ENCODE measurements at places on chromosomes 5 and 9.

- DNase-seq = no peak
These were observed 381.4 kb downstream of the ACTL7B start for GRCh38 chr9:108474356-108474755.

- DNase-seq = no peak
These were observed 278.3 kb upstream of the MPDZ start for GRCh38 chr9:13557746-13558145.

GRCh38 chr5:134226441-134227192, 744 bp upstream of the PPP2CA start:
- no peak for DNase-seq

DNA sequence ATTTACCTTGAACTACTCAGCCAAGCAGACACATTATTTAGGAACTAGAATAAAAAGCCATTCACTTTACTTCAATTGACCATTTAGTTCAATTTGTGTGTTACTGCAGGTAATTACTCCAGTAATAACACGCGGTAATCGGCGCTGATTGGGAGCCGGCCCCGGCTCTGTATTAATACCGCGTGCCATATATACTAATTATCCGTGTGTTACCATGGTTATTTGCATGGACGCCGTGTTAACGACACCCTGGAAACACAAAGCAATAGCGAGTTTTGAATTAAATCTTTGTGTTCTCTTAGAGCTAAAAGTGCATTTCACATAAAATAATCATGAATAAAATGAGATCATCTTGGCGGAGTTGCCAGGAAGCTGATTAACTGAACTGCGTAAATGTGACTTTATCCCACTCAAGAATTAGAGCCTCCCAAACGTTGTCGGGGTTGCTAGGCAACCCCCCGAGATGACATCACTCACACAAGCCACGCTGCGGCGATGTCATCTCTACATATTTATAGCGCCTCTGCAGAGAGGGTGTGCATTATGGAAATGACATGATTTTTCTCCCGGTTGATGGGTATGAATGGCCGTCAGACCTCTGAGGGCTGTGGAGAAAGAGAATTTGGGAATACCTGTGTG, 41.4 kb upstream of the RNU6ATAC start:
- DNase-seq = peak; percentile 77

- DNase-seq = no peak
These were observed 292.7 kb downstream of the RAB3C start for GRCh38 chr5:58875599-58875998.

DNA sequence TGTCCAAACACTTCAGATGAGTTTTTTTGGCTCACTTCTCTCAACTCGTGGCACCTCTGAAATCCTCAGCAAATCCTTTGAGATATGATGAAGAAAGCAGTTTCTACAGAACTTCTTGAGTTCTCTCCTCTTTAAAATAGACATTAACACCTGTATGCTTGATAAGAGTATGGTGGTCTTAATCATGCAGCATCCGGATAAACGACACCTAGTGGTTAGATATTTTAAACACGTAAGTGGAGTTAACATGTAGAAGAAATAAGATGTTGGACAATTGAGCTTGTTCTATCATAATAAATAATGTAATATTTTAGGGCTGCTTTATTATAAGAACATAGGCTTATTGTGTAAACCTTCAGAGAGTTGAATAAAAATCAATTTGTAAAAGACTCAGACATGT, 324.8 kb downstream of the CYLC2 start:
- DNase-seq = peak; percentile 6

DNA sequence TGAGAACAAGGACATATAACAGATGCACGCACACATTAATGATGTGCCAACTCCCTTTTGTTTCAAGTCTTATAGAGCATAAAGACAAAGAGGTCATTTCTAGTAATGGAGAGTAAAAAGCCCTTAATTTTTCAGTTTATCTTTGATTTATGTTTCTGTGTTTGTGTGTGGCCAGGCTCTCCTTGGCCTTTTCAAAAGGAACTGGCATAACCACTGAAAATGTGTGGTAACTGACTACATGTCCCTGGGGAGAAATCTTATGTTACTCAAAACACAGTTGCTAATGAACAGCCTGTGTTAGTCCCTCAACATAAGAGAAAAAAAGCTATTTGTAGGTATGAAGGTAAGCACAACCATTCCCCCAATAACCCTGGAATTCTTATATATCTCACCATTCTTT, 47.6 kb upstream of the SHOC1 start:
- DNase-seq = no peak

DNA sequence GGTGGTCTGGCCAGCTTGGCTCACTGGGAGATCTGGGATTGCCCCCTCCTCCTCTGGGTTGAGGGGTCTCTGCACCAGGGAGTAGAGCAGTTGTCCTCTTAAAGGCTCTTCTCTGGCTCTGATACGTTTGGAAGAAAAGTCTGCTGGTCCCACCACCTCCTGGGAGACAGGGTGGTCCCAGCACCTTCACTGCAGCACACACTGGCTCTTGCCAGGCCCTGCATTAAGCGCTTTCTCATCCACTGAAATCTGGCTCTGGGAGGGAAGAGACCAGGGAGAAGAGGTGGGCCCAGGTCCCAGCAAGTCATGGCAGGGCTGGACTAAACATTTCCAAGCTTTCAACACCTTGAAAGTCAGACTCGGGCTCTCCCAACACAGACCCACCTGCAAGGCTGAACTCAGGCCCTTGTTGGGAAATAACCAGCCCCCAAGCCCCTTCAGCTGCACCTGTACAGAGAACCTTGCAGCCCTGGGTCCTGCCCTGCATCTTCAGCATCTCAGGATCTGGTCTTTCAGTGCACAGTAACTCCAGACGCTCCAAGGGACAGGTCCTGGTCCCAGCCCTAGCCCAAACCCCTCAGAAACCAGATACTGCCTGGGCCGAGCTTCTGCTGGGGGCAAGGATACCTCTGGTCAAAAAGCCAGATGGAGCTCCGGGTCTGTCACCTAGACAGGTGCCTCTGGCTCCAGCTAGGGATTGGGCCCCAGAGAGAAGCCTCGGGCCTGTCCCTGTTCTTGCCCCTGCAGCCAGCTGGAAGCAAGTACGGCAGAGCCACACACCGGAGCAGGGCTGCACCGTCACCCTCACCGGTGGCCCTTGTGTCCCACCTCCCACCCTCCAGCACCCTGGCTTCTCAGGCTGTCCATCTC, 134.5 kb downstream of the DAB2IP start:
- no peak for DNase-seq

GRCh38 chr9:89364666-89365531, 46.6 kb downstream of the SECISBP2 start:
- DNase-seq = no peak

DNA sequence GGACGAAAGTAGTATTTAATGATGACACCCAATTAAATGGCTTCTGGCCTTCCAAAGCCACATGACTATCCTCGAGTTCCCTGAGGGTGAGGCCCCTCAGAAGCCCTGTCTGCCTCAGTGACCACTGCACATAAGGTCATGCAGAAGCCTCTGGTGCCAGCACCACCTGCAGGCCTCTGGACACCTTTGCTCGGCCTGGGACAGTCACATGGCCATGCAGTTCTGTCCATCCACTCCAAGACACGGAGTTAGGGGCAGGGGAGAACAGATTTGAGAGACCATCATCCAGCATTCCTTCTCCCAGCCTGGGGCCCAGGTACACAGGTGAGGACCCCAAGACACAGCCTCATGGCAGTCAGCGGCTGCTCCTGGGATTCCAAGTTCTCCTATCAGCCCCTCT, 145.0 kb downstream of the ROR2 start:
- DNase-seq = no peak

GRCh38 chr9:98658951-98659351, 49.8 kb downstream of the GABBR2 start:
- no peak for DNase-seq

GRCh38 chr5:8005416-8005815, 136.5 kb downstream of the MTRR start:
- no peak for DNase-seq

- no peak for DNase-seq
These were observed 93.2 kb upstream of the ACTBL2 start for GRCh38 chr5:57575839-57576238.

GRCh38 chr5:121628783-121629182, 222.9 kb upstream of the FTMT start:
- peak; percentile 10 for DNase-seq

DNA sequence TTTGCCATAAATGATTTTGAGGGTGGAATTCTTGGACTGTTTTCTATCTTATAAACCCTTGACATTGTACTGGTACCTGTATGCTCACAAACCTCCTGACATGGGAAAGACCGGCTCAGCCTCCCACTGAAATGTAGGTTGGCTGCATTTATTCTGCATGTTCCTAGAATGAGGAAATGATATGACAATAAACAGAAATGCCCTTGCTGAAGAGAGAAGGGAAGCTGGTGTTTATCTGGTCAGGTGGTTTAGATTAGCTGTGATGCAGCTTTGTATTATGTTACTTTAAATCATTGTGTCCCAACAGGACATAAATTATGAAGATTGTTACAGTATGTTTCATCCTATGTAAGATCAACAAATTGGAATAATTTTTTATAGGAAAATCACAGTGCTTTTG, 23.1 kb upstream of the CATSPER3 start:
- DNase-seq = no peak

- peak; percentile 53 for DNase-seq
These were observed 109.8 kb downstream of the KIAA0825 start for GRCh38 chr5:94508461-94509148.

GRCh38 chr9:13140843-13141592, 138.5 kb downstream of the MPDZ start:
- no peak for DNase-seq

DNA sequence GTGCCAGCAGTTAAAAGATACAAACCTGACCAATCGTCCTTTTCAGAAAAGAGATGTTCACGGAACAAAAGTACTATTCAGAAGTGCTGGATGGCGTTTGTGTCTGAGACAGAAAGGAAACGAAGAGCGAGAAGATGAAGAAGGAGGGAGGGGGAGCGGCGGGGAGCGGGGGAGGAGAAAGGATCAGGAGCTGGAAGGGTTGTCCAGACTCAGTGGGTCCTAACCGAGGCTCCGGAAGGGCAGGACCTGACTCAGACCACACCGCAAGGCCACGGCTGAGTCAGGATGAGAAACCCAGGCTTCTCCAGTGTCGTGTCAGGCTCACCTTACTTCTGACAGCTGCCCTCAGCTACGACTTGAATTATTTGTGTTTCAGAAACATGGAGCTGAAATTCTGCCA, 46.2 kb downstream of the PAX5 start:
- DNase-seq = no peak

DNA sequence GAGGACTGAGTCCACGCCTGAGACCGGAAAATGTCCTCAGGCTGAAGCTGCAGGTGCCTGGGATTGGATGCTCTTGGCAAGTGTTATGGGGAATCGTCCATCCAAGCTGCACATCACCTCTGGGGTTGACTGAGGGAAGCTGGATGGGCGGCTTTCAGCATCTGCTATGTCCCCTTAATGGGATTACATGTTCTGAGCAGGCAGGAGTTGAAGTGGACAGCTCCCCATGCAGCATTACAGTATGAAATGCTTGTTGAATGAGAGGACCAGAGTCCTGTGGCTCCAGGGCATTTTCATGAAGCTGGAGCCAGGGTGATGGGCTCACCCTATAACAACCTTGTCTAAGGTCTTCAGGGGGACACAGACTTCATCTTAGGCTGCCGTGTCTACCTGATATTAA, 270.9 kb downstream of the HSPA4 start:
- DNase-seq = no peak

GRCh38 chr5:132556153-132556762, 519 bp upstream of the RAD50 start:
- DNase-seq = peak; percentile 79

- no peak for DNase-seq
These were observed 122.8 kb downstream of the ATPSCKMT start for GRCh38 chr5:10126900-10127299.

DNA sequence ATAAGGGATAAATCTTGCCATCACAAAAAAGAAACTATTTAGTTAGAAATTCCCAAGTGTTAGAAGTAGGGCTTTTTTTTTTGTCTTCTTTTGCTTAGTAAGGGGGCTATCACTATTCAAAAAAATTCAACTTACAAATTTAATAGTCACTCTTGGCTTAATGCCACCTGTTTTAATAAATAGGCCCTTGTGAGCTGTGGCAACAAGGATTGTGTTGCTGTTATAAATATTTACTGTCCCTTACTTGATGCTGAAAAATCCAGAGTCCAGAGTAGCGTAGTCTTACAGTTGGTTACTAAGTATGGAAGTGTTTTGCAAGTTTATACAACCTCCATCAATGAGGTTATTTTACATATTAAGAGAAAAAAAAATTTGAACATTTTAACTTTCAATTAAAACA, 21.4 kb upstream of the CEP78 start:
- no peak for DNase-seq

GRCh38 chr5:140214831-140215230, 39.8 kb downstream of the CYSTM1 start:
- DNase-seq = no peak

DNA sequence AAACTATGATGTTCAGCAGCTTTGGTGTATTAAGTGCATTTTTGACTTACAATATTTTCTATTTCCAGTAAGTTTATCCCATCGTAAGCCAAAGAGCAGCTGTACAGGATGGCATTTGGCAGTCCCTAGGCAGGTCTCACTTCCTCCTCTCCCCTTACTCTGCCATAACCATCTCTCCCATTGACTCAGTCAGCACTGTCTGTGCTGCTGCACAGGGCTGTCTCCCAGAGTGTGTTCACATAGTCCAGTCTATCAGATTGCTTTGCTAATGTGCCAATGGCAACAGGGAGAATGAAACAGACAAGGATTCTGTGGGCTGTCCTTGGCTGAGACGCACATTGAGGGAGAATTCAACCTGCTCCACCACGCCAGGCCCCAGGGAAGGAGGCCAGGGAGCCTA, 47.0 kb upstream of the CAST start:
- no peak for DNase-seq

- DNase-seq = no peak
These were observed 112.1 kb downstream of the ADRB2 start for GRCh38 chr5:148938522-148938882.

DNA sequence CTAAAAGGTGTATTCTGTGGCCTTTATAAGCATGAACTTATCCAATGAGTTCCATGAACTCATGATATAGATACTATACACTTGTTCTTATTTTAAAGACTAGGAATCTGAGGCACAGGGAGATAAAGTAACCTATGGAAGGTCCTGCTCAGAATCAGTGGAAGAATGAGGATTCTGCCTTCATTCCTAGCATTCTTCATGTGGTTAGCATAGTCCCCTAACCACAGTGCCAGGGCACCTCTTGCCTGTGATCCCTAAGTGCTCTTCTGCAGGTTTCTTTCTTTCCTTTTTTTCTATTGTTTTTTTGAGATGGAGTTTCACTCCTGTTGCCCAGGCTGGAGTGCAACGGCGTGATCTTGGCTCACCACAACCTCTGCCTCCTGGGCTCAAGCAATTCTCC, 174.1 kb downstream of the C9orf152 start:
- DNase-seq = no peak

DNA sequence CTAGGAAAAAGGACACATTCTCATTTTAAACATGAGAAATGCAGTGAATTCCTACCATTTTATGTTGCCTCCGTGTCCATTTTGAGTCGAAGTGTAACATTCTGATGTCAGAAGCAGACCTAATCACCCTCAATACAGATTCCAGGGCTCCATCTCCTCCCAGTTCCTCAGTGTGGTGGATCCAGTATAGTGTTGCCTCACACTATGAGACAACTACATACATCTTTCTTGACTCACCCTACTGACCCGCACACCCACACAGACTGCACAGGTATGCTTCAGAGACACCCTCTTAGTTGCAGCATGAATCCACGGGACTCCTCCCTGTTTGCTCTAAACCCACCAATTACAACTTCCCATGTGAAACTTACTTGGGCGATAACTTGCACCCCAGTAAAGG, 564.9 kb downstream of the SEMA5A start:
- DNase-seq = no peak

GRCh38 chr9:6672118-6672517, 26.6 kb upstream of the GLDC start:
- DNase-seq = no peak

GRCh38 chr5:53067641-53068040, 41.9 kb downstream of the MOCS2 start:
- no peak for DNase-seq

All from SHP77 treated with DMSO at 0.1 percent for 48 hours (cell line).